ENCODE measurements at places on chromosomes 3 and 15.

DNA sequence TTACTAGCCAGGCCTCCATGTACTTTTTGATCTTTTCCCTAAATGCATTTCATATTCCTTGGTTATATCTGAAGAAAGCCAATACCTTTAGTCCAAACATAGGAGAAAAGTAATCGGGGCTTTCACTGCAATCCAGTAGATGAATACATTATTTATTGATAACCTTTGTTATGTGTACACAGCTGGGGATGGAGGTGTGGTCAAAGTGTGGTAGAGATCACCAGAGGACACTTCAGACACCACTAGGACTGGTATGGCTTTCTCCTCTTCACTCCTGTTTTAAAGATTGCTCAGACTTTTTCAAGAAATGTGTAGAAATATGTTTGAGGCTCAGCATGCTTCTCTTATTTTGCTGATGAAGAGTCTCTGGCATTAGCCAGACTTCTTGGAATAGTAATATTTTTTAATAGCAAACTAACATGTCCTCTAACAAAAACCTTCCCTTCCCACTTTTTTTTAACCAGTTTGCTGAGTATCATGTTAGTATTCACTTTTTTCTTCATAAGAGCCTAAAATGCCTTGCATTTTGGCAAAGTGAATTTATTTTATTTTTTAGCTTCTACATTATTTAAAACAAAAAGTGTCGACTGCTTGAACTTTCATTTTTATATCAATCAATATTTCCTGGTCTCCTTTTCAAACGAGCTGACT, 65.6 kb upstream of the MBNL1 start:
- no peak for DNase-seq

GRCh38 chr3:138775254-138775595, 59.5 kb downstream of the PIK3CB start:
- DNase-seq: no peak

GRCh38 chr3:197828-198491, 1.4 kb downstream of the CHL1 start:
- DNase-seq: no peak

- DNase-seq: no peak
Measured at GRCh38 chr3:140917772-140918171, 23.9 kb upstream of the SLC25A36 start.

DNA sequence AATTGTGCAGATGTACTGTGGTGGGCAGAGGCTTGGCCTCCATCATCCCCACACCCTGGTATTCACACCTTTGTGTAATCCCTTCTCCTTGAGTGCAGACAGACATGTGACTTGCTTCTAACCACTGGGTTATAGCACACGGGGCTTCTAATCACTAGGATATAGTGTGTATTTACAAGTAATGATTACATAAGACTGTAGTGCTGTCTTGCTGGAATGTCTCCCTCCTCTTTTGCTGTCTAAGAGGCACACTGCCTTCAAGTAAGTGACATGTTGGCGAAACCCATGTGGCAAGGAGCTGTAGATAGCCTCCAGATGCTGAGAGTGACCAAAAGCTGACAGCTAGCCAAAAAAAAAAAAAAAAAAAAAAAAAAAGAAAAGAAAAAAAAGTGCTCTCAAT, 542.7 kb upstream of the MDFIC2 start:
- DNase-seq: no peak

DNA sequence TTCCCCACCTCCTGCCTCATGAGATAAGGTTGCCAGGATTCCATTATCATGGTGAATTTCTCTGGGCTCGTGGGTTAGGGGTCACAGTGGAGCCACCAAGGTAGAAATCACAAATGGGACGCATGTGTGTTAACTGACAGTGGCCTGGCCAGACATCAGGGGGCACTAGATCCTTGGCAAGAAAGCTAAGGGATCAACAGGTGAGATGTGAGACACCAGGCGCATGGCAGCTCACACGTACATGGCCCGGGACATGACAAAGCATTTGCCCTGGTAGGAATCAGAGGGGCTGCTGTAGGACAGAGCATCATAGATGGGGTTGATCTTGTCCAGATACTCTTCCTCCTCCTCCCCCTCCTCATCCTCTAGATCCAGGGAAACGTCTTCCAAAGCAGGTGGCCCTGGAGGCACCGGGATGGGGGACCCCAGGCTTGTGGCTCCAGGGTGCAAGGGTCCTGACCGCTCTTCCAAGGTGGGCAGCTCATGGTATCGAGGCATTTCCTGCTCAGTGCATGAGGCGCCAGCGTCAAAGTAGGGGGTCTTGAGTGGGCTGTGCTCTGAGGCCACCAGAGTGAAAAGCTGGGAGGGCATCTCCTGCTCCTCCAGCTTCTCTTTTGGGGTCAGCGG, 24.6 kb downstream of the ZBED2 start:
- DNase-seq: no peak

GRCh38 chr15:70499791-70500190, 263.6 kb downstream of the UACA start:
- no peak for DNase-seq

- no peak for DNase-seq
Measured at GRCh38 chr3:159451067-159451466, 537.6 kb upstream of the IL12A start.

GRCh38 chr15:54960266-54960665, 236.5 kb downstream of the RSL24D1 start:
- no peak for DNase-seq

DNA sequence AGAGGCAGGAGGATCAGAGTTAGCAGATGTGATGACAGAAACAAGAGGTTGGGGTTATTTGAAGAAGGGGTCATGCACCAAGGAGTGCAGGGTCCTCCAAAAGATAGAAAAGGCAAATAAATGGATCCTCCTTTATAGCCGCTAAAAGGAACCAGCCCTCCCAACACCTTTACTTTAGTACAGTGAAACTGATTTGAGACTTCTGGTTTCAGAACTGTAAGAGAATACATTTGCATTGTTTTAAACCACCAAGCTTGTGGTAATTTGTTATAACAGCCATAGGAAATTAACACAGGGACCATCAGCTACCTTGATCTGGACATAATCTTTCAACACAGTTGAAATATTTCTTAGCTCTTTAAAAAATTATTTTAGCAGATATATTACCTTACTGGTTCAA, 166.6 kb downstream of the TIGIT start:
- no peak for DNase-seq

- no peak for DNase-seq
Measured at GRCh38 chr3:132784502-132785025, 62.4 kb upstream of the NPHP3 start.

- DNase-seq: no peak
Measured at GRCh38 chr15:69502470-69503045, 49.9 kb downstream of the RPLP1 start.

Data from activated CD4-positive, alpha-beta T cell treated with anti-CD3 and anti-CD28 coated beads, Interleukin-2, amount 50 U/mL, for 24 hours (primary cell).